GM06990 (cell line): ENCODE measurements at places on chromosomes 2 and 18.
A peak's percentile ranks its signal among the peaks of the same experiment; 100 is the strongest.

DNA sequence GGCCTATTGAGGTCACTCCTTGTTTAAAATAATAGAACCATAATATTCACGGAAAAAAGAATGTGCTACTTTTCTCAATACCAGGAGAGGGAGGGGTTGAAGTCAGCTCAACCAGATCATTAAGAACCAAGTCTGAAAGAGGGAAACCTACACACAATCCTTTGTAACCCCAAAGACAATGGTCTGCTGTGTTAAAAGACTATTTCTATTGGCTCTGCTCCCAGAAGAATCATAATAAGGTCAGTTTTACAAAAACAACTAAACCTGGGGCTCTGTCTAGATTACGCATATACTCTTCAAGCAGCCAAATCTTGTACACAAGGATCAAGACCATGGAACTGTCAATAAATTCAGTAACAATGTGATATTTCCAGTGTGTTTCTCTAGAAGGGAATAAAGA is 177.2 kb upstream of the CRIM1 start:
- no peak for DNase-seq

- DNase-seq: no peak
These were observed 146.2 kb upstream of the AGAP1 start for GRCh38 chr2:235347691-235348090.

DNA sequence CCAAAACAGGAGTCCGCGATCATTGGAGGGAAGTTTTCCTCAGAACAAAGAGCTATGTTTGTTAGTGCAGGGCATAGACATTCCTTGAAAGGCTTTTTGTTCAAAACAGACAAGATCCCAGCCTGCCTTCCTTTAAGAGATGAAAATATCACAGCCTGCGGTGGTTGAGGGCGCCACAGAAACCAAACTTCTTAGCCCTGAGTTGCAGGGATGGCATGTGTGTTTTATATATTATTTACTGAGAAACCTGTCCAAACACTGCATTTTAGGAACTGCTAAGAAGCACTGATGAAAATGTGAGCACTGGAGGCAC is 57.5 kb upstream of the TMEM178A start:
- DNase-seq: no peak

- DNase-seq: no peak
These were observed 7.4 kb downstream of the COPS9 start for GRCh38 chr2:240128608-240129145.

- DNase-seq: peak; percentile 50
These were observed 19.8 kb downstream of the HDAC4 start for GRCh38 chr2:239380831-239381708.

GRCh38 chr2:101400506-101401325 is 13.4 kb upstream of the CREG2 start:
- no peak for DNase-seq

GRCh38 chr2:159185401-159186130 is 100.9 kb downstream of the WDSUB1 start:
- peak; percentile 44 for DNase-seq

DNA sequence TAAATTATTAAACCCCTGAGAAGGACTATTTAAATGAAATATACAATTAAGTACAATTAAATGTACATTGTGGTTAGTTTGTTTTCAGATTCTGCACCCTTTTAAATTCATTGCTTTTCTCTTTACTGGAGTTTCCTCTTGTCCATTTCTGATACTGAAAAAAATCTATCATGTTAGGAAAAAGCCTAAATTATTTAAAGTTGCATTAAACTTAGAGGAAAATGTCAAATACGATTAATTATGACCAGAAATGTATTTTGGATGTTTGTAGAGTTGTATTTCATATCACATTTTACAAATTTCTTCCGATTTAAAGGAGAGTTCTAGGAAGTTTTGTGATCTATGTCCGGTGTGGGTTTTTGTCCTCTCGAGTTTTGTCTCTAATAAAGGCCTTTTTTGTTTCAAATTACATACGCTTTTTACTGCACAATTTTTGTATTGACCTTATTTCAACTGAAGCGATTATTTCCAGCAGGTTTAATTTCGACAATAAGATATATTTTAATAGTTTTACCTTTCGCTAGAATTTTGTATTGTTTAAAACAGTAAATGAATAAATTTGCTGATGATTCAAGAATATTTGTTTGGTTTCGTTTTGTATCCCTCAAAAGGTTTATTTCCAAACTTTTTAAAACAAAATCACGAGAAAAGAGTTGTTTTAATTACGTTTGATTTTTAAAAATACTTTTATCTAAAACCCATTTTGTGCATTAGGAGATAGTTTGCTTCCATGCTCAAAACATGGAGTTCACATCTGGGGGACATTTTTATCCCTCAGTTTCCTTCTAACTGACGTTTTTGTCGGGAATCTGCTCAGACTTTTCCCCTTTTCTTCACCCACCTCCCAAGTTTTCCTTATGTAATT is 3.3 kb upstream of the SATB2 start:
- no peak for DNase-seq

DNA sequence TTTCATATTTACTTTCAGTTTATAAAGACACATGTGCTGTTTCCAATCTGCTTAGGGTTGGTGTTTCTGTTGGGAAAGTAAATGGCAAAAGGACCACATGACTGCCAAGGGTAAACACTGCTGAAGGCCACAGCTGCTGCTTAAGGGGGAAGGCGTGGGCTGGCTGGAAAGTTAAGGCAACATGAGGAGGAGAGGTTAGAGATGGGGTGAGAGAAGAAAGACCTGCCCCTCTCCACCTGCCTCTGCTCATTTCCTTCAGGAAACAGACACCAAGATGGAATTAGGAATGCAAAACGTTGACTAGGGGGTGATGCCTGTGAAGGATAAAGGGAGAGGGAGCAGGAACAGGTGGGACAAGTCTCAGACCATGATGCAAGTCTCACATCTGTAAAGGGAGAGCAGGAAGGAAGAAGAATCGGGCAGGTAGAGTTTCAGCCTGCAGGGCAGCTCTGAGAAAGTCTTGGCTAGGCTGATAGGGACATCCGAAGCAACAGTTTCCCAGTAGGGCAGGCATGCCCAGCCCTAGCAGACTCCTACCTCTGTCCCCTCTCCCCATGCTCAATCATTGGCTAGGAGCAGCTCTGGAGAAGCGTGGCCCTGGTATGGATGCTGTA is 86.0 kb downstream of the CDC42EP3 start:
- DNase-seq: no peak

DNA sequence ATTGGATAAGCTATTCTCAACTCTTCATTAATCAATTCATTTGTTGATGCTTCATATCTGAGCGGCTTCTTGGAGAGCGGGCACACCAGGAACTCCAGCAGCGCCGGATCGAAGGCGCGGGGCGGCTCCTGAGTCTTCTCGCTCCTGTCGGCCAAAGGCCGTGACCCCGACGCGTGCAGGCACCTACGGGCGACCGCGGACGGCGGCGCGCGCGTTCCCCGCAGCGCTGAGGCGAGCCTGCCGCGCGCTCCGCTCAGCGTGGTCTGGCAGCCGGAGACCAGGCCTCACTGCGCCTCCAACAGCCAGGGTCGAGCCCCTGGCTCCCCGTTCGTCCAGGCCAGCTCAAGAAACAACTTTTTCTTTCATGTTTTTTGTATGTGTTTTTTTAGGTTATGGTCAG is 97.5 kb downstream of the ICA1L start:
- DNase-seq: no peak

GRCh38 chr18:25510096-25510495 is 158.1 kb upstream of the ZNF521 start:
- DNase-seq: no peak

DNA sequence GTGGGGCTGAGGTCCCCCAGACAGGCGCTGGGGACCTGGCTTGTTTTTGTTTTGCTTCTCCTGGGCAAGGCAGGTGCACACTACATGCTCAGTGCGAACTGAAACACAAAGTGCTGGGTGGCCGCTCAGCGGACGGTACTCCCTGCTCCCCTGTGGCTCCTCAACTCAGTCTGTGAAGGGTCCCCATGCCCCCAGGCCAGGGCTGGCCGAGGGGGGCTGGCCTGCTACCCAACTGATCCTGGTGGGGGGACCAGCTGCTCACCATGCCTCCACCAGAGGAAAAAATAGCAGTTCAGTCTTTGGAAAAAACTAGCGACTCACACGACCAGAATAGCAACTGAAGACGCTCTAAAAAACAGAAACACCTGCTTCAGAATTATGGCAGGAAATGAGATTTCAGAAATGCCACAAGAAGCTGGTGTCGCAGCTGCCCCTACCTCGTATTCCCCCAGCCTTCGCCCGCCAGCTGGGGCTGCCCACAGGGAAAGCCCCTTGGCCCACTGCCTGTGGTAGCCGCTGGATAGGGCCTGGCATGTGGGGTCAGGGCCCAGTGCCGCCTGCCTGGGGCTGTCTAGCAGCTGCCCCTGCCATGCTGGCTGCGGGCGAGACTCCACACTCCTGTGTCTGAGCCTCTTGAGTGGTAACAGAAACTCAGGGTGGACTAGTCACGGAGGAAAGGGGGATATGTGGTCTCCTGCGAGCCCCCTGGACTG is 43.7 kb downstream of the MEX3C start:
- DNase-seq: peak; percentile 86

GRCh38 chr2:236714080-236714479 is 144.5 kb downstream of the ACKR3 start:
- DNase-seq: no peak

- peak; percentile 62 for DNase-seq
These were observed 77.0 kb downstream of the MBD2 start for GRCh38 chr18:54147439-54147838.

- no peak for DNase-seq
These were observed 14.2 kb downstream of the INPP1 start for GRCh38 chr2:190357600-190357999.

GRCh38 chr2:10847008-10847407 is 34.4 kb upstream of the PDIA6 start:
- no peak for DNase-seq
